ENCODE measurements at places on chromosomes 6 and 20.

- no peak for DNase-seq
Observed at GRCh38 chr20:40714916-40715315, 25.9 kb upstream of the MAFB start.

DNA sequence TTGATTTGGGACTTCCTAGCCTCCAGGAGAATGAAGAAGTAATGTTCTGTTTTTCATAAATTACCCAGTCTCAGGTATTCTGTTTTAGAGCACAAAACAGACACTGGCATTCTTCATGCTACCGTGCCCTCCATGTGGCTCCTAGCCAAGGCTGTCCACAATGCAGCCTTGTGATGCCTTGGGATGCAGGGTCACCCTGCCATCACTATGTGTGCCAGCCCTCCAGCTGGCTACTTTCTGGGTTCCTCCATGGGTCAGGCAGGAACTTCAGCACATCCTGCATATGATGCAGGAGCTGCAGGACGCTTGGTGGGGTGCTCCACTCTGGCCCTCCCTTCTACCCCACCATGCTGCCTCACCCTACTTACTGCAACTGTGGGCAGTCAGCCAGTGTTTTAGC is 38.0 kb upstream of the FAM50B start:
- DNase-seq = no peak

DNA sequence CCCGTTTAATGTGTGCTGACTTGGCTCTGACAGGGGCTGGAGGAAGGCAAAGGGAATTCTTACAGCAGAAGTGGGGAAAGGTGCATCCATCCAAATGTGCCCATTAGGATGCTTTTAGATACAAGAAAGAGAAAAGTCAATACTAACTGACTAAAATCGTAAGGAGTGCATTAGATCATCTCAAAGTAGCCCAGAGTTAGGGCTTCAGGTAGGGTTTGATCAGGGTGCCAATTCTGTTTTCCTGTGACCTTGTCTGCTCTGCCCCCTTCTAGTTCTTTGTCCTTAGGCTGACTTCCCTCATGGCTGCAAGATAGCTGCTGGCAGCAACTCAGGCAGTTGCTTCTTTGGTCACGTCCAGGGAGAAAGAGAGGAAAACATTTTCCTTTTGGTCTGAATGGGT is 240.8 kb downstream of the CDC5L start:
- no peak for DNase-seq

- no peak for DNase-seq
Observed at GRCh38 chr6:163743796-163744195, 329.3 kb downstream of the QKI start.

- no peak for DNase-seq
Observed at GRCh38 chr6:154994836-154995253, 270 bp upstream of the TIAM2 start.

GRCh38 chr6:101015541-101015940 is 134.4 kb upstream of the ASCC3 start:
- DNase-seq = no peak

GRCh38 chr20:49993301-49993751 is 10.5 kb downstream of the SNAI1 start:
- DNase-seq = no peak

GRCh38 chr20:51087266-51087665 is 64.4 kb upstream of the KCNG1 start:
- DNase-seq = no peak

DNA sequence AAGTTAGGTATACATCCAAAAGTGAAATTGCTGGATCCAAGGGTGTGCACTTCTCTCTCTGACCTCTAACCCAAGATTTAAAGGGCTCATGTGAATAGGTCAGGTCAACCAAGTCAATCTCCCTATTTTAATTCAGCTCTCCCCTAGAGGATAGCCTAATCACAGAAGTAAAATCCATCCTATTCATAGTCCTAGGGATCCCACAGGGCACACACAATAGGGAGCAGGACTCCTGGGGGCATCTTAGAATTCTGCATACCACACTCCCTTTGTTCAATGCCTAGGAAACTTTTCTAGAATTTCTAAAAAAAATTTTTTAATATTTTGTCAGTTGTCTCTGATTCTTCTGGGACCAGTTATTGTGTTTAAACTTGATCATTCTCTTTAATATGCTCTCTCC is 35.1 kb downstream of the CST9L start:
- DNase-seq = no peak

GRCh38 chr6:85468326-85468725 is 18.4 kb downstream of the NT5E start:
- no peak for DNase-seq

GRCh38 chr6:48671505-48671904 is 560.5 kb upstream of the PTCHD4 start:
- DNase-seq = no peak

DNA sequence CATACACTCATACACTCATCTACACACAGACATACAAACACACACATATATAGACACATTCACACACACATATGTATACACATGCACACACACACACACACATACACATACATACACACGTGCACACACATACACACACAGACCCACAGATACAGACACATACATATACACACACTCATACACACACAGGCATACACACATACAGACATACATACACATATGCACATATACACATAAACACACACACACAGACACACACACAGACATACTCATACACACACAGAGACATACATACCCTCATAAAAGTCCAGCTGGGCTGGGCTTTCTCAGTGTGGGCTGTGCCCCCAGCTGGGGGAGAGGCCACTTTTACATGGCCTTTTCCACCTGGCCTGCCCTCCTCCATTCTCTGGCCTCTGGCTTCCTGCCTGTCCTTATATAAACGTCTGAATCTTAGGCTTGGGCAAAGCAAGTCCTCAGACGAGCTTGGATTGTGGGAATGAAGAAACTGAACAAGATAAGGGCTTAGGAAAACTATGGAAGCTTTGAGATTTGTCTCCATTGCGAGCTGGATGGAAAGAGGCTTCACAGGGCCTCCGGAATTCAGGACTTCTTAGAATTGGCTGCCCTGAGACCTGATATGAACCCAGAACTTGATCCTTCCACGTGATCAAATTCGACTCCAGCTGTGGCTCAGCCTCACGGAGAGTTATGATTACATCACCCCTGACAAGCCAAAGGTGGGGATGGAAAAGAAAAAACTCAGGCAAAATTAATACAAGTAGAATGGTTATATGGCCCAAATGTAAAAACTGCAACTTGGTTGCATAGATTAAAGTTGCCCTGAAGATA is 22.5 kb upstream of the CST3 start:
- DNase-seq = no peak

DNA sequence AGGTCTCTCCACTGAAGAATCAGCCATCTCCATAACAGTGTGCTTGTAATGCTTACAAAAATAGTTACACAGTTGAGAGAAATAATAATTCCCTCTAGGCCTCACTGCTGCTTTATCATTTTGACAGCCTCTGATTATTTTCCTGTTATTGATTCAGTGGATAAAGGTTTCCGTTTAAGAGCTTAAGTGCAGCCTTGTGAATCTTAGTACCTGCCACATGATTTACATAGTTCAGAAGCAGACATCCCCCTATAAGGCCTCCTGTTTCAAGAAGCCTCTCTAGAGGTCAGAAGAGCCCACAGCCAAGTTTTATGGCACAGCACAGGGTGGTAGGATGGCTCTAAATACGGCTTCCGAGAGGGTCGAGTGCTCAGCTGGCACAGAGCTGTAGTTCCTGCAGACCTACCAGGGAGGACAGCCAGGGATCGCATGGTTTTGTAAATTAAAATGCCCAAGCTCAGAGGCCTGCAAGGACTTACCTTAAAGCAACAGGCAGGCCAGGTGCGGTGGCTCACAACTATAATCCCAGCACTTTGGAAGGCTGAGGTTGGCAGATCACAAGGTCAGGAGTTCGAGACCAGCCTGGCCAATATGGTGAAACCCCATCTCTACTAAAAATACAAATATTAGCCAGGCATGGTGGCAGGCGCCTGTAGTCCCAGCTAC is 17.6 kb upstream of the PYGB start:
- no peak for DNase-seq

Data from stimulated activated CD4-positive, alpha-beta T cell treated with anti-CD3 and anti-CD28 coated beads, Interleukin-4, amount 100 ng/mL, for 4 hours (primary cell).